ENCODE measurements at places on chromosomes 4 and X. TPM values are rescaled to one million over a fixed set of nuclear protein-coding genes. Genes with fewer than 3 reads are reported as not detected.
A peak's percentile ranks its signal among the peaks of the same experiment; 100 is the strongest.

DNA sequence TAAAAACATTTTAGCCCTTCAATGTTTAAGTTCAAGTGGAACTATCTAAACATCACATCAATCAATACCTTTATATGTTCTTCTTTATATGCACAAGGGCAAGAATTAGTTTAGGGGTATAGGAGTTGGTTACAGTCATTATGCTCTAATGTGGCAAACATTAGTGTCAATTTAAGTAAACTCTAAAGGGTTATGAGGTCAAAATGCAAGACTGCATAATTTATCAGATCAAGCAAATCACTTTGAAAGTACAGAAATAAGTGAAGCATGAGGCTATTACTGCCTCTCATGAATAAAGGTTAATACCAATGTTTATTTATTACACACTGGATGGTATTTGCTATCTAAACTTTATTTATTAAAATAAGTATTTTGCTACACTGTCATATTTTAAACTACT lies 59.7 kb downstream of the MAB21L2 start:
- no peak for DNase-seq

- DNase-seq: no peak
Measured at GRCh38 chr4:145171911-145172310, 8.5 kb downstream of the OTUD4 start.

DNA sequence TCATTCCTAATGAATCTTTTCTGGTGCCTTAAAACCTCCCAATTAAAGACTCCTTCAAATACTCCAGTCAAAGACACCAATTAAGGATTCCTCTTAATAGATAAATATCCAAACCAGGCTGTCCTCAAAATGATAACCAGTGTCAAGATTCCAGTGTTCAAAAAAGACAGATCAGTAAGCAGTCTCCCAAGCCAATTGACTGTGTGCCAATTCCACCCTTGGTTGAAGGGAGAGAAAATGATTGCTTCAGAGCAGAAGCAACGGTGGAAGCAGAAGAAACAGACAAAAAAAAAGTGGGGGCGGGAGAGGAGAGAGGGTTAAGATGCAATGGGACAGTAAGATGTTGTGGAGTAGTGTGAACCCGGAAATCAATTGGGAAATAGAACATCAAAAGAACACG lies 216.0 kb upstream of the FTHL17 start:
- peak; percentile 47 for DNase-seq

DNA sequence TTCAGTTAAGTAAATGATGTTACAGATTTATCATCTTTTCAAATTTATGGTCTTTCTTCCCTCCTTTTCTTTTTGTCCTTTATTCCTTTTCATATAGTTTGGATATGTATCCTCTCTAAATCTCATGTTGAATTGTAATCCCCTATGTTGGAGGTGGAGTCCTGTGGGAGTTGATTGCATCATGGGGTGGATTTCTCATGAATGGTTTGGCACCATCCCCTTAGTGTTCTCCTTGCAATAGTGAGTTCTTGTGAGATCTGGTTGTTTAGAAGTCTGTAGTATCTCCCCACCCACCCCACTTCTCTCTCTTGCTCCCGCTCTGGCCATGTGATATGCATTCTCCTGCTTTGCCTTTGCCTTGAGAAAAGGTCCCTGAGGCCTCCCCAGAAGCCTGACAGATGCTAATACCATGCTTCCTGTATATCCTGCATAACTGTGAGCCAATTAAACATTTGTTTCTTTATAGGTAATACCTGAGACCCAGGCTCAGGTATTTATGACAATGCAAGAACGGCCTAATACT lies 236.7 kb downstream of the PRDM5 start:
- no peak for DNase-seq

- no peak for DNase-seq
Measured at GRCh38 chr4:169931964-169932363, 94.2 kb downstream of the MFAP3L start.

DNA sequence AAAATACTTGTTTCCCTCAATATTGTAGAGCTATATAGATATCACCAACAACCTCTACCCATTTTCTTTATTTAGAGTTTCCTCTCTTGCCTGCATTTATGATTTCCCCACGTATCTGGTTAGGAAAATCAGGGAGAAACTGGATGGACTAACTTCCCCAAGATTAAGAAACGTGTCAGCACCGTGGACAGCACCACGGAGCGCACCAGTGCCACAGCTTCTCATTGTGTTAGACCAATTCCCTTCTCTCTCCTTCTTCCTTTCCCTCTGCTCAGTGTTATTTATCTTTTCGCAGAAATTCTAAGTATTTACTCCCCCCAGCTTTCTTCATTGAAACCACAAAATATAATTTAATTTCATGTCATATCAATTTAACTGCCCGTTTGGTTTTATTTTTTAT lies 568.6 kb upstream of the BOD1L1 start:
- no peak for DNase-seq

DNA sequence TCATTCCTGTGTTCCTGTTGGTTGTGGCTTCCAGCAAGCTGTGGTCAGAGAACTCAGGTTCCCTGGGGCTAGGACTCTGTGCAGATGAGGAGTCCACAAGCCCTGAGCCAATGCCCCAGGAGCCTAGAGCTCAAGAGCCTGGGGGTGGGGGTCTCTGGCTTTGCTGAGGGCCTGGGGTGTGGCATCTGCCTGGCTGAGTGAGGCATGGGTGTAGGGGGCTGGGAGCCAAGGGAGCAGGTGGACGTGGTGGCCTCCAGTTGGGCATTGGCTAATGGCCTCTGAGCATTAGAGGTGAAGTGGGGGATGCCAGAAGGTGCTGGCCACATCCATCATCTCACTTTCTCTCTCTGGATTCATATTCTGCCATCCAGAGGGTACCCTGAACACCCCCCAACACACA lies 5.3 kb upstream of the MAMLD1 start:
- no peak for DNase-seq

DNA sequence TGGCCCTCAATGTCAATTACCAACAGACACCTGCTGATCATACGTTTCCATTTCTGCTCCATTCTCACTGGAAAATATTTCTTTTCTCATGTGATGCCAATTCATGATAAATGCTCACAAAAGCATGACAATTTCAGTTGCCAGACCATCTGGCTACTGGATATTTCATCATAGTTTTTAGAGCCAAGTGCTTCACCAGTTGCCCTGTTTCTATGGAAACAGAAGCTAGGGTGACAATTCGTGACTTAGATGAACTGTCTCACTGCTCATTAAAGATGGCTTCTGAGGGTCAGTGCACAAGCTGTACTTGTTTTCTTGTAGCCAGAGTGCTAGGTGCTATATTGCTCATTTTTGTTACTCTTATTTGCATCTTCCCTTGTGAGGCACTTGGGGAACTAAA lies 184.9 kb downstream of the COMMD8 start:
- DNase-seq: no peak

DNA sequence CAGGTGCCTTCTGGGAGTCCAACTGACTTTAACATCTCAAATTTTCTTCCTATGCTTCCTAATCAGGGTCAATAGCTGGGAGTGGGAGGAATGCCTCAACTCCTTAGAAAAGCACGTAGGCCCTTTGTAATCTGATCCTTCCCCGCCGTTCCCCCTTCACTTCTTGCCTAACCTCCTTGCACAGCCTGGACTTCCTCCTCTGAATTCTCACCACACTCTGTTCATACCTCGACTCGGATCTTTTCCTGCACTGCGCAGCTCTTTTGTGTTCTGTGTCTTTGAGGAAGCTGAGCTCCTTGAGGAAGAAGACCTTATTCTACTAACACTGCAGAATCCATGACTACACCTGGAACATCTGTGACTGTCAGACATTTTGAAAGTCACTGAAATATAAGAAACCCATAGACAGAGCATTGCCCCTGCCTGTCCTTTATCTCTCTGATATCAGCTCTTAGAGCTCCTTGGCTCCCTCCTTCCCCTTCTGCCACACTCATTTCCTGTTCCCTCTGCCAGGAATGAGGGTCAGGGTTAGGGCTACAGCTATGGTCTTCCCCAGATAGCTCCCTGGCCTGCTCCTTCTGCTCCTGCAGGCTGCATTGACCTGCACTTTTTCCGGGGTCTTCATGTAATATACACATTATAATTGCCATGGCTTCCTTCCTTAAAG lies 140.2 kb upstream of the LDB2 start:
- no peak for DNase-seq

DNA sequence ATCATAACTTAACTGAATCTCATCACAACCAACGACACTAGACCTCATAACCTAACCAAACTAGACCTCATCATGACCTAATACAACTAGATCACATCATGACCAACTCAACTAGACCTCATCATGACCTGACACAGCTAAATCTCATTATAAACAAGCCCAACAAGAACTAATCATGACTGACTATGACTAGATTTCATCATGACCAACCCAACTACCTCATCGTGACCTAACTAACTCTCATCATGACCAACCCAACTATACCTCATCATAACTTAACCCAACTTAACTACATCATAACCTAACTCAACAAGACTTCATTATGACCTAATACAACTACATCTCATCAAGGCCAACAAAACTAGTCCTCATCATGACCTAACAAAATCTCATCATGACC lies 86.8 kb downstream of the DHRSX start:
- no peak for DNase-seq

GRCh38 chr4:181676546-181676945 lies 566.7 kb upstream of the TENM3 start:
- DNase-seq: no peak

GRCh38 chr4:142314247-142314646 lies 531.9 kb downstream of the INPP4B start:
- no peak for DNase-seq

- no peak for DNase-seq
Measured at GRCh38 chrX:45778616-45779015, 577.9 kb upstream of the DIPK2B start.

DNA sequence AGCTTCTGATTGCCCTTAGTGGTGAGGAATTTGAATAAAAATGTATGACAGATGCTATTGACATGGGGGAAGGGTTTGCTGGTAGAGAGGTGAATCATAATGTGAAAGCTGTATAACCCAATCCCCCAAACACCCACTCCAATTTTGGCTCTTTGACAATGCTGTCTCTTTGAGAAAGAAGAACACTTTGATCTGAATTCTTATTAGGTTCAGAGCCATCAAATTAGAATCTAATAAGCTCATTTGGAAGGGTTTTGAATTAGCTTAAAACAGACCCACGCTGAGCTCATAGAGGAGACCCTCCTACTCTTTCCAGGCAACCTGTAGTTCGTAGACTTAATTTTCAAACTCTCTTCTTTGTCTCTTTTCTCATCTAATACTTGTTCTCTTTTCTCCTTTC lies 416.6 kb upstream of the ARX start:
- no peak for DNase-seq

- DNase-seq: no peak
Measured at GRCh38 chr4:90126805-90127204, 389 bp upstream of the CCSER1 start.

DNA sequence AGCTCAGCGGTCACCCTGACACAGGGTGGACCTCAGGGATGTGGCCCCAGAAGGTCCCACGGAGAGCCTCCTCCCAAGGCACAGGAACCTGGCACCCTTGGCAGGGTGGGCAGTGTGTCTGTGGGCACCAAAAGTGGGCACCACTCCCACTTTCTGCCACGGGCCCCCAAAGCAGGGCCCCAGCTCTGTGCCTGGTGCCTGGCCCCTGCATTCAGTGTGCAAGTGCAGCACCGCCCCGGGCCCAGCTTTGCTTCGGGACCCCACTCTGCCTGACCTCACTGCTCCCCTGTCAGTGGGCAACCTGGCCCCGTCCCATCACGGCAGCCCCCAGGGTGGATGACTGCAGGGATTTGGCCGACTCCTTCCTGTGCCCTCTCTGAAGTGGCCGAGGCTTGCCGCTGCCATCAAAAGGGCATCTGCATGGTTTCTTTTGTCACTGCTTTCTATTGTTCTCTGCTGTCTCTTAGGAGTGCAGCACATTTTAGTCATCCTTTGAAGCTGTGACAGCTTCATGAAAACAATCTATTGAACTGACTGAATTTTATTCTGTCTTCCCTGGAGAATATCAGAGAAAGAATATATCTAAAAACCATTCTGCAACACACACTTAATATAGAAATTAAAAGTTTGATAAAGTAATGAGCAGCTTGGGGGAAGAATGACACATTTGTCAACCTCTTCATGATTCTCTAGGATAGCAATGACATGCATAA lies 302.4 kb downstream of the FAM47B start:
- no peak for DNase-seq

DNA sequence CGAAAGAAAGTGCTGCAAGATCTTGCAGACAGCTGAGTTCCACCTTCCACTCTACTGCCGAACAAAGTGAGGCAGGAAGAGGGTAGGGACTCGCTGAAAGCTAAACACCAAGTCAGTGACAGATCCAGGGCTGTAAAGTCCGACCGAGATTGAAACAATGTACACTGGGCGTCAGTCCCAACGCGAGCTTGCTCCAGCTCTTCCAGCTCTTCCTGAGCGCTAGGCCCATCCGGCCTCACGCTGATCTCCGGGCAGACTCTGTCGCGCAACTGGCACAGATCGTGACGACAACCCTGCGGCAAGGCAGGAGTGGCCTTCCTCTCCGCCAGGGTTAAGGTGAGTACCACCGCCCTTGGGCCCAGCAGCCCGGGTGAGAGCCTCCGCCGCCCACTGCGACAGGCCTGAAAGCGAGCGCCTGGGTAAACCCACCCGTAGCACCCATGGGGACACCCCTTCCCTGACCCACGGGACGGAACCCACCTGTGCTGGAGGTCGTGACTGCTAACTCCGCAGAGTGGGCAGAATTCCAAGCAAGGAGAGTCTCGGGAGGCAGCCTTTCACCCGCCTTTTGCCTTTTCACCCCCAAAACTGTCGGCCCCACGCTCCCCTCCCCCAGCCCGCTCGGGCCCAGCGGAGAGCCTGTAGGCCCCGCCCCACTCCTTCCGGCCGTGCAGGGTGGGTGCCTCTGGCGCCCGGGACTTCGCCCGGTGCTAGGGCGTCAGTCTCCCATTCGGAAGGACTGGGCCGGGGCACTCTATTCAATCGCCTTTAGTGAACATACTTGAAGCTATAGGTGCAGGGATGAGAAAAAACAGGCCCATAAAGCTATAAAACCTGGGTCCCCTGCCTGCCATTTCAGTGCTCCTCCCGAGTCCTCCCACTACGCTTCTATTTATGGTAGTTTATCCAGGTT lies at the start of gene TMLHE:
Gene TMLHE, minus strand, starts transcription at position 641 of the 913 bp plus-strand sequence. CDS start 67,676 bp downstream, outside the sequence.
- peak; percentile 77 for DNase-seq

DNA sequence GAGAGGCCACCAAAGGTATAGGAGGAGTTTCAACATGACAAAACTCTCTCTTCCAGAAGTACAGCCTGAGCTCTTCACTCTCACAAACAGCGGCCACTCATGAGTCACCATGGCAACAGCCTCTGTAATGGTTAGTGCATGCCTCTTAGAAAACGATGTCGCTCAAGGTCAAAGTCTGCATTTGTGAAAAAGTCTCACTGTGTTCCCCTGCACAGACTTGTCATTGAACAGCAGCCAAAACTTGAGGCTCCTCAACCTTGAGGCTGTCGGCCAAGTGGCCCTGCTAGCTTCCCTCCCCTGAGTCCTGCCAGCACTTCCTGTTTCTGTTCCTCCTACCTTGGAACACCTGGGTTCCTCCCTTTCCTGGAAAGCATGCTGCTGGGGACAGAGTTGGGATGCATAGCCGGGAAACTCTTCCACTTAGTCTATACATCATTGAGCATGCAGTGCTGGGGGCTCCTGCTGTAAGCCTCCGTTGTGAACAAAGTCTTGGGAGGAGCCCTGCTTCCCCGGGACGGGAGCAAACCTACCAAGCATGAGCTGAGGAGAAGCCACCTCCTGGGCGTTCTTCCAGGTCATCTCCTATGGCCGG lies 66.6 kb downstream of the ING2 start:
- DNase-seq: no peak

GRCh38 chr4:21209860-21210259 lies 509.6 kb downstream of the PACRGL start:
- DNase-seq: no peak

Gene MID2
- total RNA-seq: 4.8 TPM

Gene DDIT4L
- total RNA-seq: 0.33 TPM

Gene SYTL5
- 2.4 TPM for total RNA-seq

Gene LINC00632
- 2.3 TPM for total RNA-seq

Gene PACRGL
- 5.1 TPM for total RNA-seq

Gene ASMT
- total RNA-seq: not detected

Measured in left lobe of liver (tissue), 2 donors.